Activated CD8-positive, alpha-beta memory T cell treated with anti-CD3 and anti-CD28 coated beads for 4 hours (primary cell): ENCODE measurements at places on chromosomes 5 and 9.

DNA sequence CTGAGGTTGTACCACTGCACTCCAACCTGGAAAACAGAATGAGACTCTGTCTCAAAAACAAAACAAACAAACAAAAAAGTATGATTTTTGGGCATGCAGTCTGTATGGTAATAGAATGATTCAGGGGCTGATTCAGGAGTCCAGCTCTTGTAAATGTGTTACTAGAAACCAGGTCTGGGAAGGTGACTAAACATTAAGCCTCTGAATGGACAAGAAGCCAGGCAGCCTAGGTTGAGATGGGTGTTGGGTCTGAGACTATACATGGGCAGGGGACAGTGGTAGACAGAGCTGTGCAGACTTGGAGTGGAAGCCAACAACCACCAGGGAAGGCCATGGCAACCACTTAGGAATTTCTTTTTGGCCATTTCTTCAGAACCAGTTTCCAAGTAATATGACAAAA lies 64.9 kb upstream of the TLE1 start:
- no peak for DNase-seq

GRCh38 chr5:149550268-149550583 lies 1.0 kb downstream of the CSNK1A1 start:
- DNase-seq = no peak

- DNase-seq = no peak
These were observed 135.8 kb downstream of the ZCCHC7 start for GRCh38 chr9:37255944-37256862.

DNA sequence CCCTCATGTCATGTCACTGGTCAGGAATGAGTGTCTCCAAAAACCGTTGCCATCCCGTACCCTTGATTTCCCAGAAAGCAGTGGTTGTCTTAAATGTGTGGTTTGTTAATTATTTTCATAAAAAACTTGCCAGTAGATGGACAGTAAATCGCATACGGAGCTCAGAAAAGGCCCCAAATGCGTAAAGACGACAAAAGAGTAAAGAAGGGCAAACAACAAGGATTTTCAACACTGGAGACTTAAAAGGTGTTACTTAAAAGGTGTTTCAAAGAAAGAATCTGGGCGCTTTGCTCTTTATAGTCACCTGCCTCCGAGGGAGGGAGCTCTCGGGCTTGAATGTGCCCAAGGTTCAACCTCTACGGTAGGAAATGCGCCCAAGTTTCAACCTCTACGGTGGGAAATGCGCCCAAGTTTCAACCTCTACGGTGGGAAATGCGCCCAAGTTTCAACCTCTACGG lies 734 bp downstream of the KIF27 start:
- no peak for DNase-seq

GRCh38 chr9:77935211-77935610 lies 96.4 kb downstream of the GNAQ start:
- DNase-seq = no peak

DNA sequence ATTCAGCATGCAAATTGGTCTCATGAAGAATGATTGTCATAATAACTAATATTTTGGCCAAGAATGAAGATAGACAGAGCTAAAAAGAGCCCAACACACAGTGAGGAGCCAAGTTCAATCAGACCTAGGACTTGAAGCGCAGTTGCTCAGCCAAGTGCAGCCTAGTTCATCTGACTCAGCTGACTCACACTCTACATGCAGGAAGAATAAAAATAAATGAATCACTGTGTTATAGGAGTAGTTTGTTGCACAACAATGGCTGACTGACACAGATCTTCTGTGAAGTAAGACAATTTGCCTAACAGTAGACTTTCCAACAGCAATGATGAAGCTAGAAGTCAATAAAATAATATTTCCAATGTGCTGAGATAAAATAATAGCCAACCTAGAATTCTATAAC lies 261.5 kb downstream of the CEMIP2 start:
- no peak for DNase-seq

DNA sequence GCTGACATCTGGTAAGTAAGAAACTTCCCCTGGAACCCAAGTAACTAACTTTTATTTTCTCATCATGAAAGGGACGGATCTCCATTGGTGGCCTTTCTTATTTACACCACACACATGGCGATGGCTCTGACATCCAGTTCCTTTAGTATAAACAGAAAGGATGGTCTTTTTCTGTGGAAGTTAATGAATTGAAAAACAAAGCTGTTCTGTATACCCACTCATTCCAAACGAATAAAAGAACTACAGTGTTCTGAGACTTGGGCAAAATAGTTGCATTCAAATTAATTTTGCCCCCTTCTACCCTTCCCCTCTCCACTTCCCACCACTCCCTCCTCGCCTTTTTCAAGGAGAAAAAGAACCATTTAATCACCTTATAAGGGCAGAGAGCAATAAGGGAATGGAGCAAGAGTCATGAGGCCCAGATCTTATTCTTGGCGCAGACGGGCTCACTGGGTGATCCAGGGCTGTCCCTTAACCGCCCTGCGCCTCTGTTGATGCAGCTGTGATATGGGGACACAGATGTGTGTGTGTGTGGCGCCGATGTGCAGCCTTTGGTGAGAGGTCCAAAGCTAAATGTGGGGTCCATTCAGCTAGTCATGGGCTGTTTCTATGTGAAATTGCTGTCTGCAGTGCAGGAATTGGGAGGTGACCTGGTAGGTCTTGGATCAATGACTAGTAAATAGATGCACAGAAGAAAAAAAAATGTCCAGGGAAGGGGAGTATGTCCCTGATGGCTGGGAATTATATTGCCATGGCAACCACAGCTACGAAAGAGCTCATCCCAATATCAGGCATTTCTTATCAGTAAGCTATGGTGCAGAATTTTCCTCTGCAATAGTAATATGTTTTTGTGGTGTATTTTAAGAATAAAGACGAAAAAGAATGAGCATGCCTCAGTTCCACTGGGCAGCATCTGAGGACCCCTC lies 141.5 kb upstream of the ERCC6L2 start:
- DNase-seq = no peak

DNA sequence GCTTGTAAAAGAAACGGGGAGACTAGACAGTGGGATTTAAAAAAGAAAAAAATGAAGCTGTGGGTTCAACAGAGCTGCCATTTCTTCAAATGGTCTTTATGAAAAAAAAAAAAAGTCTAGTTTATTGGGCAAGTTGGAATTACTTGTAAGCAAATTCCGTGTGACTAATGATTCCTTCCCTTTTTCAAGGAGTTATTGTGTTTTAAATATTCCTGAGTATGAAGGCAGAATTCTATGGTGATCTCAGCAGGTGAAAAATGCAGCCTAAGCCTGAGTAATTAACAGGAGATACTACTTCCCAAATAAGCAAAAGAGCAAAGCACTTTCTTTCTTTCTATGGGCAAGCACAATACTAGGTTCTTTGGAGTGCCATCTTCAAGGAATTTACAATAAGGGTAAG lies 481.9 kb downstream of the ZNF608 start:
- DNase-seq = no peak

- no peak for DNase-seq
These were observed 80.0 kb upstream of the TUT7 start for GRCh38 chr9:86434039-86434726.

GRCh38 chr5:108649646-108650045 lies 98.1 kb upstream of the FER start:
- DNase-seq = no peak

DNA sequence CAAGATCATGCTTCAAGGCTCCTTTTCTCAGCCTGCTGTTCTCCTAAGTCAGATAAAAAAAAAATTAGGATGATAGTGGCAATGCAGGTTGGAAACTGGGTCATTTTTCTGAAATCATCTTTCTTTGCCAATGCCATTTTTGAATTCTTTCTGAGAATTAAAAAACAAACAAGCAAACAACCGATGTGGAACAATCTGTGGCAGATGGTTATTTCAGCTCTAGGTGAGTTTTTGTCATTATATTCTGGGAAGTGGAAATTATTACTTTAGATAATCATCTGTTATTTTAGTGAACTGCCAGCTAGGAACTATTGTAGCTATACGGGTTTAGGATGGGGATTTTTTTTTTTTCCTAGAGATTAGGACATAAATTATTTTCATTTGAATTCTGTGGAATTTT lies 129.7 kb downstream of the NTRK2 start:
- no peak for DNase-seq

GRCh38 chr9:33210006-33210715 lies 29.8 kb upstream of the SPINK4 start:
- DNase-seq = no peak

DNA sequence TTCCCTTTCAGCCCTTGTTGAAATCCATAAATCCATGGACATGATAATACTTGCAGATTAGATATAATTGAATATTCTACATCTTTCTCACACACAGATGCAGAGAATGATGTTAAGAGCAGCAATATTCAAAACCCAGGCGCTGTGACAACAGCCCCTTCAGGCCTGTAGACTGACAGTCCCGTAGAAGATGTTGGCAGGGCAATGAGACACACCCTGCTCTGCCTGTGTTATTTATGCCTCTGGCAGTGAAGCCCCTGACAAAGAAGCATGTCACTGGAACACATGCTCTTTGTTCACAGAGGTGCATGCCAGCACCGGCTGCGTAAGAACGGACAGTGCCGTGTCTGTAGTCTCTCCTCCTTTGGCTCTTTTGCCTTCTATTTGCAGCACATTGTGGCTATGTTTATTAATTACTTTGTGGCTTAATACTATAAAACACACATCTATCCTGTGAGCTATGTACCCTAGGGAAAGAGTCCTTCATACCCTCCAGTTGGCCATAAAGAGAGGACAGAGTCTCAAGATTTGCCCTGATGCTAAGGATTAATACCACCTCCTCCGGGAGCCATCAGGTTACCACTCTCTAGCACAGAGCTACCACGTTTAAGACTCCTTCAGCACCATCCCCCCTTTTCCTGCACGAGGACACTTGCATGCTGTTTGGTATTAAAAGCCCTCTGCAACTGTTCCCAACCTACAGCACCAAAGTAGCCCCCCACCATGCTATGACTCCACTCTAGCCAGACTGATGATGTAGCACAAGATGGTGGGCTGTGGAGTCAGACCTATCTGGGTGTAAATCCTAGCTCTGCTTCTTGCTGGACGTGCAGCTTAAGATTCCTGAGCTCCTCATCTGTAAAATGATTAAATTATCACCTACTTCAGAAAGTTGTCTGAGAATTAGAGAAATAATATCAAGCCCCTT lies 2.0 kb upstream of the ANP32B start:
- DNase-seq = no peak

DNA sequence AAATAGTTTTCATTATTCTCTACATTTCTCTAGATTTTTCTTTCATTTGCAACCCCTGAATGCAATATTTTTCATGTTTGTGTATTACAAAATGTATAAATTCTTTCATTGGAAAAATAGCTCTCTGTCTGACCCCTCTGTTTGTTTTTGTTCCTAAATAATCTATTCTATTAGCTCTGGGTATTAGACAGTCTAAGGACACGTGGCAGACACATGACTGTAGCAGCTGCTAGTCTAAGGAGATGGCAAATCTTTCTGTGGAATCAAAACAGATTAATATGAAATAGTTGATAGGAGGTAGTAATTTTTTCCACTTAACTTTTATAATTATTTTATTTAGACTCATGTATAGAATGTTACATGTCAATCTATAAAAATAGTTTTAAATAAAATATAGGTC lies 21.4 kb upstream of the SPATA9 start:
- DNase-seq = no peak

DNA sequence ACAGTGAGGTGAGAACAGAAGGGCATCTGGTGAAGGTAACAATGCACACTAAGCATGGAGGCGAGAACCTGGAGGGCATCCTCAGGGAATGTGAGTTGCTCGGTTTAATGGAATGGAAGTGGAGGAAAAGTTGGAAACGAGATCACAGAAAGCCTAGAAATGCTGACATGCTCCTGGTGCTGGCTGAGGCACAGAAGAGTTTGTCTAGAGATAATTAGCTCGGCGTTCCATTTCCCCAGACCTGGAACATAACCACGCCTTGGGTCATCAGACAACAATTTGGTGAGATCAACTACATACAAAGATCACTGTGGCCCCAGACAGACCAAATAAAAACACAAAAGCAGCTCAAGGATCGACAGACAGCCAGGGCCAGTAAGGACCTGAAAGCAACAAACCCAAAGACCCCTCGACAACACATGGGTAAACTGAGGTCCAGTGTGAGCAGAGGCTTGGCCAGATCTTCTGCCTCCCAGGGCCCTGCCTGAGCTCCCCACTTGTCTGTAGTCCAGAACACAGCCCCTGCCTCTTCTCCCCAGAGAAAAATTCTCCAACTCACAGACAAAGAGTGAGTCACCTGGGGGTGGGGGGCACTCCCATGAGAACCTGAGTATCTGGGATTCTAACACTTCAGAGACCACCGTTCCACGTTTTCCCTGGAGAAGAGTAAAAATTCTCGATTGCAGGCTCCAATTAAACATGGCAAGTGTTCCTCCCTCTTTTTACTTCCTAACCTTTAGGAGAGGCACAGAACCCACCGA lies 52.5 kb downstream of the SHB start:
- no peak for DNase-seq

DNA sequence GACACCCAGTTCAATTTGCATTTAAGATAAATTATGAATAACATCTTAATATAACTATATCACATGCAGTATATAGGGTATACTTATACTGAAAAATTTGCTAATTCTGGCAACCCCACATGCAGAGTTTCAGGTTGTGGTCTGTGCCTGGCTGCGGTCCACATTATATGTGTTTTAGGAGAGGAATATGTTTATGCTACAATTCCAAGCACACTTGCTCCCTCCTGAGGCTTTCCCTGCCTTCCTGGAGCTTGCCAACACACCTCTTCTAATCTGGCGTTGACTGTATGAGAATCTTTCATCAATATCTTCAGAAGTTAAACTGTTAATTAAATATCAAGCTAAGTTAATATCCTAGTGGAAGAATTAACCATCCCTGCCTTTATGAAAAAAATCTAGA lies 45.2 kb downstream of the SEMA5A start:
- no peak for DNase-seq

DNA sequence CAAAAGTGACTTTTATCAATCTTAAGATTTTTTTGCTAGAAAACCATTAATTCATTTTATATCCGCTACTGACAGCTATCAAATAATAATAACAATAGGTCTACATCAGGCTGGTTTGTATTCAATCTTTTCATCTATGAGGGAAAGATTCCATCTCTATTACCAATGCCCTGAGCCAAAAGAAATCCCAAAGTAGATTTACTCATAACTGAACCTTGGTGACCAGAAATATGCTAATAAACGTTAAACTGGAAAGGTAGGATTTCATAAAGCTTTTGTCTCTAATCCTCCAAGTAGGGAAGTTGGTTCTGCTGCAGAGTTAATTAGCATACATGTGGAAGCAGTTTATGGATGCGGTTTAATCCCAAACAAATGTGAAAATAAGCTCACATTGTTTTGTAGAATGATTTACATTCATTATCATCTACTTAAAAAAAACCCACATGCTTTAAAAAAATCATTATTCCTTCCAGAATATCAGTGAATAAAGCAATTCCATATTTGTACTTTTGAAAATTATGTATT lies 715.5 kb downstream of the CETN3 start:
- DNase-seq = no peak

GRCh38 chr5:180470361-180470760 lies 23.8 kb upstream of the CNOT6 start:
- no peak for DNase-seq
